Upper lobe of left lung (tissue), 6 donors: ENCODE measurements at places on chromosomes 2 and 18. TPM values are rescaled to one million over a fixed set of nuclear protein-coding genes. Genes with fewer than 3 reads are reported as not detected.
A peak's percentile ranks its signal among the peaks of the same experiment; 100 is the strongest.

DNA sequence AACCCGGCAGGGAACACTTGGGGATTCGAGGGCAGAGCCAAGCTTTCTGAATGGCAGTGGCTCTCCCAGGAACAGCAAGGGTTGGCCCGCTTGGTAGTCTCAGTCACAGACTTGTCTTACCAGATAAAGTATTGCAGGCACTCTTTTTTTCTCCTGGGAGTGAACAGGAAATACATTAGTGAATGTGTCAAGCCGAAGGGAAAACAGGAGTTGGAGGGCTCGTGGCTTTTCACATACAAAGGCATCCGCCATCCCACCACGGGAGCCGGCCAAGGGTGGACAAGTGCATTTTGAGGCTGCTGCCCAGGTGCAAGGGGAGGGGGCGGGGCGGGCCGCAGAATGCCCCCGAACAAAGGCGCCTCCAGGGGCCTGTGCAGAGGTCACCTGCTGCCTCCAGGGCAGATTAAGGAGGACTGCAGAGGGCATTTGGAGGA is 163.3 kb upstream of the SIX3 start:
- DNase-seq, result peak; percentile 53

DNA sequence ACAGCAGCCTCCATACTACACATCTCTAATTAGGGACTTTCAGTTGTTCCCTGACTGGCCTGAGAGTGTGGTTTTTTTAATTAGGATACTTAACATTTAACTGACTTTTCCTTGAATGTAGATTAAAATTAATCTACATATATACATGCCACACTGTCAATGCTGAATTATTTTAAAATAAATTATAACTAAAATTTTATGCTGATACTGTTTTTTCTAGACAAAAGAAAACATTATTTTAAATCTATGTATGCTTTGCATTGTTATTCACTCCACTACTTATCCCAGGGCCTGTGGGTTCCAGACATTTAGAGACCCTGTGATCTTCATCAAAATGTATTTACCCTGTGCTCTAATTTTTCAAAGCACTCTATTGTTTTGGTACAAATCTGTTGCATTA is 496.0 kb upstream of the MAP2 start:
- no peak for DNase-seq

GRCh38 chr2:4947911-4948310 is 744.3 kb upstream of the SOX11 start:
- DNase-seq, result no peak

DNA sequence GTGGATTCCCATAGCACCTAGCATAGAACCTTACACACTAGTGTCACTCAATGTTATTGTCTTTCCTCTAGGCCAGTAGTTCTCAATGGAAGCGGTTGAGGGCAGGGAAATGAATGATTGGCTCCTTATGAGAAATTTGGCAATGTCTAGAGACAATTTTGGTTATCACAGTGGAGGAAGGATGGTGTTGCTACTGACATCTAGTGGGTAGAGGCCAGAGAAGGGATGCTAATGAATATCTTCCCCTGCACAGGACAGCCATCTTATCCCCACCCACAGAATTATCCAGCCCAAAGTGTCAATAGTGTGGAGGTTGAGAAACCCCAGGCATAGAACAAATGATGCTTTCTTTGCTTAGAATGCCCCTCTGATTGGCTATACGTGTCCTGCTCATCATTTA is 15.8 kb downstream of the C18orf63 start:
- no peak for DNase-seq

DNA sequence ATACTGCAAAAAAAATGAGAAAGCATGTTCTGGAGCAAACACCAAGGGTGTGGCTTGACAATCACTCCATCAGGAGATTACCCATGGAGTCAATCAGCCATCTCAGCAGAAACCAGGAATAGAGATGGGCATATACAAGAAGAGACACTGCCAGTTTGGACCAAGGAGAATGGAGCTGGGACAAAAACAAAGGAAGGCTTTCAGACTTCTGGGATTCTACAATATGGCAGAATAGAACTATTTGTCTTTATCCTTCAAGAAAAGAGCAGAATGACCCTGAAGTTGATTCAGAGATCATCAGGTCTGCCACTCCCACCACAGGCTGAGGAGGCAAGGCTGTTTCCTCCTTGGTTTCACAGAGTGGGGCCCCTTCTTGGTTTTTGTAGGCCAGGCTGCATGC is 48.2 kb upstream of the KIF5C start:
- DNase-seq, result no peak

- no peak for DNase-seq
These were observed 41.4 kb downstream of the IL1R2 start for GRCh38 chr2:102033031-102033749.

DNA sequence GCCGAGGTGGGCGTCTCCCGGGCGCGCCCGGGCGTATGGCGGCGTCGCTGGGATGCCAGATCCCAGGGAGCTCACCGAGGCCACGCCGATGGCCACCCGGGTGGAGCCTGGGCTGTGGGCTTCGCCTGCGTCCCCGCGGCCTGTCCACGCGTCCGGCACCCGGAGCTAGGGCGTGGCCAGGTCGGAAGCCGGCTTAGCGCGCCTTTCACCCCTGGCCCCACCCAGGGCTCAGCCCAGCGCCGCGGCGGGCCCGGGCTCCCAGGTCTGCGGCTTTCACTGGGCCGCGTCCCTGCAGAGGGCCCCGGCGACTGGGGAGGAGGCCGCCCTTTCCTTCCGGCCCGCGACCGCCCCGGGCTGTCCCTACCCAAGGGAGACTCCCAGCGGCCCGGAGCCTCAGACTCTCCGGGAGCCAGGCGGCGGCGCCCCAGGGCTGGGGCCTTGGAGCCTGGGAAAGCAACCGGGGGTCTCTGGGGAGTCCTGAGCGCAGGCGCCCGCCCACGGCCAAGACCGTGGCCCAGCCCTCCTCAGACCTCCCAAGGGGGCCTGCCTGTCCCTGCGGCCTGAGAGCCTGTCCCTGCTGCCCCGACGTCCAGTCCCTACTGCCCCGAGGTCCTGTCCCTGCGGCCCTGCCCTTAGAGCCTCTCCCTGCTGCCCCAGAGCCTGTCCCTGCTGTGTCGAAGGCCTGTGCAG is 36.3 kb upstream of the ITM2C start:
- DNase-seq, result peak; percentile 86

DNA sequence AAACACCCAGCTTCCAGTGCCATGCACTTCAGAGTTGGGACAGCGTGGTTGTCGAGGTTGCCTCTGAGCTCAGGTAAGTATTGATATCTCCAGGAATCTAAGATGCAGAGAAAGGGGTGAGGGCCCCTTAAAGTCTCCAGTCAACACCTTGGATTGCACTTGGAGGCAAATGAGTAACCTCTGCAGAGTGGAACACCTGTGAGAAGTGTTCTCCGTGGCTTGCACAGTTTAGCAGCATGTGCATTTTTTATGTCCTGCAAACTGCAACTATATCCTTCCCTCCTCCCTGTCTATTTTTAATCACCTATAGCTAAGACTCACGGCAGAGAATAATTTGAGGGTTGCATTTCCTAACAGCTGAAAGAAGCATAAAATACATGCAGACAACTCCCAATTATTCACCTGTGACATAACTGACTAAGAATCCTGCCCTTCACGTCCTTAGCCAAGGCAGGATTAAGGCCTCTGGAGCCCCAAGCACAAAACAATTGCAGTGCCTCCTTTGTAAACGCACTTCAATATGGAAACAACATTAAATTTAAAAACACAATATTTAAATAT is 1.6 kb upstream of the ZNF385B start:
- no peak for DNase-seq

DNA sequence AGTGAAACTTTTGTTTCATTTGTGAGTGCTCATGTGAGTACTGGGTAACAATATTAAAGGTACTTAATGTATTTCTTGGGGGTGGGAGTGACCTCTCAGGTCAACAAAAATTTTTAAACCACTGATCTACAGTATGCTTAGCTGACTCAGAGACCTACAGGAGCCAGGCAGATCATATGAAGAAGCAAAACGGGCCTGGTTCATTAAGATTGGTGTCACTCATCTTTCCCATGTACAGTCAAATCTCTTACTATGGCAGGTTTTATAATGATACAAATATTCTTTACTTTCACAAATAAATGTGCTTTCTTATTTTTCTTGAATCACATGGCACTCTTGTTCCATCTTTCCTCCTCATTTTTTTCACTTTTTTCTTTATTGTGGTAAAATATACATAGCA is 7.7 kb upstream of the TMSB10 start:
- no peak for DNase-seq

DNA sequence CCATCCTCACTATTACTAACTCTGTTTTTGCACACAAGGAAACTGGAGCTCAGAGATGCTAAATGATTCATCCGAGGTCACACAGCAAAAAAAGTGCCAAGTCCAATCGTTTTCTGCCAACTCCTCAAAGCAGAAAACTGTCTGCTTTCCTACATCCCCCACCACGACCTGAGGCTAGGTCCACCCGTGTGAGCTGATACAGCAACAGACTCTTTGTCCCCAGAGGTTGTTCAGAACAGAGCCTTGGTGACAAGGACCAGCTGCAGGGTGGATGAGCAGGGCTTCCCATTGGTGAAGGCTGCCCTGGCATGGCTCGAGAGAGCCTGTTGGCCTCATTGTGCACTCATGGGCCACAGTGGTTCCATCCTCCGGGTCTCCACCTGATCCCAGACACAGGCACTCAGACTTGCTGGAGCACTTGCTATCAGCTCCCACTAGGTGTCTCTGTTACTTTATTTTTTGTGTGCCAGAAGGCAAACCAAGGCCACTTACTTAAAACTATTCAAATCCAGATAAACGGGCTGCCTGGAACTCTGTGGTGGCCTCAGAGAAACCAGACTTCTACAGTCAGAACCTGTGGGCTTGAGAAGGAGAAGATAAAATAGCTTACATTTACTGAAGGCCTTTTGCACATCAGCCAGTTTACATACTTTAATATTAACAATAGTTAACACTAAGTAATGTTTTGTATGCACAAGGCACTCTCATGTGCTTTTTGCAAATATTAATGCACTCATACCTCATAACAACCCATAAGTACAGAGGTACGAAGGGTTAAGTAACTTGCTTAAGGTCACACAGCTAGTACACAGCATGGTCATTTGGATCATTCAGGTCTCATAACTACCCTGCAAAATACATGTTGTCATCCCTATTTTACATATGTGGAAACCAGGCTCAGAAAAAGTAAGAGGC is 62.9 kb upstream of the CTIF start:
- DNase-seq, result no peak

- DNase-seq, result no peak
These were observed 52.5 kb downstream of the KCNE4 start for GRCh38 chr2:223104336-223105132.

DNA sequence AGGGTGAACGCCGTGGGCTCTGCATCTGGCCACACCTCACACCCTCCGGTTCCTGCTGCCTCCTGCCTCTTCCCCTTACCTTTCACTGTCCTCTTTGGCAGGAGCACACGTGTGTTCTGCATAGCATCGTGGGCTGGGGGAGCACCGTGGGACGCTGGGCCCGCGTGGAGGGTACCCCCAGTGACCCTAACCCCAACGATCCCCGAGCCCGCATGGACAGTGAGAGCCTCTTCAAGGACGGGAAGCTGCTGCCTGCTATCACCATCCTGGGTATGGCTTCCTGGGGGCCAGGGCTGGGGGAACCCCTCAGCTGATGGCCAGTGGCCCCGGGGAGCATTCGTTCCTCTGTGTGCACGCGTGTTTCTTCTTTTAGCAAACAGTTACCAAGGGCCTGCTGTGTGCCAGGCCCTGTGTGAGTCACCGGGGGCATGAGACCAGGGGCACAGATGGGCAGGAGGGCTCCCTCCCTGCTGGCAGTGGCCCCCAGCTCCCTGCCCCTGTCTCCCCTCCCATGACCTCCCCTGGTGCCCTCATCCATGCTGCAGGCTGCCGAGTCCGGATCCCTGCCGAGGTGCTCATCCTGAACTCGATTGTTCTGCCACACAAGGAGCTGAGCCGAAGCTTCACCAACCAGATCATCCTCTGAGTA is 7.6 kb downstream of the GMPPA start:
- no peak for DNase-seq

- DNase-seq, result no peak
These were observed 1096.6 kb downstream of the TSN start for GRCh38 chr2:122851972-122852531.

GRCh38 chr18:57841568-57841967 is 38.5 kb upstream of the ATP8B1 start:
- DNase-seq, result no peak

The KIF5C gene
- total RNA-seq, result 0.46 TPM

The ITGB6 gene
- 52.6 TPM for total RNA-seq

The QPCT gene
- not detected for total RNA-seq

The NDC80 gene
- 0.89 TPM for total RNA-seq

The TUBA3E gene
- total RNA-seq, result not detected

The SPATA3 gene
- total RNA-seq, result not detected

The CYP27A1 gene
- 147 TPM for total RNA-seq

The TMEM17 gene
- 1.0 TPM for total RNA-seq

The CCDC88A gene
- 66.7 TPM for total RNA-seq

The ARHGAP15 gene
- total RNA-seq, result 12.4 TPM

The UGT1A5 gene
- not detected for total RNA-seq
